Fibroblast of mammary gland (primary cell): ENCODE measurements at places on chromosomes 7 and 10.
A peak's percentile ranks its signal among the peaks of the same experiment; 100 is the strongest.

GRCh38 chr7:17512181-17512675, 213.8 kb downstream of the AHR start:
- DNase-seq = no peak

DNA sequence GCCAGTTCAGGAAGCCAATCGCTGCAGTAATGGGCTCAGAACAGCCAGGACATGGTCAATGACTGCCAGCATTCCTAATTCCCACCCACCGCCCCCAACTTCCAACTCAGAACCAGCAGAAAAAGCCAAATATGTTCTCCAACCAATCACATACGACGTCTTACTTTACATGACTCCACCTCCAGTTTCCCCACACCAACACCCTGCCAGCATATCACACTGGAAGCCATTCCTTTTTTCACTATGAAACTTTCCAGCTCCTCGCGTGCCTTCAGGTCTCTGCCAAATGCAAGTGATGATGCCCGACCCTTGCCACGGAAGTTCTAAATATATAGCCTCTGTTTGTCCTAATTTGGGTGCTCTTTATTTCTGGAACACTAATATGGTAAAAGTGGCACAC, 12.5 kb downstream of the NPS start:
- no peak for DNase-seq

GRCh38 chr7:1716263-1717094, 46.4 kb downstream of the ELFN1 start:
- peak; percentile 72 for DNase-seq

GRCh38 chr10:75195035-75195763, 15.4 kb upstream of the VDAC2 start:
- DNase-seq = peak; percentile 68

DNA sequence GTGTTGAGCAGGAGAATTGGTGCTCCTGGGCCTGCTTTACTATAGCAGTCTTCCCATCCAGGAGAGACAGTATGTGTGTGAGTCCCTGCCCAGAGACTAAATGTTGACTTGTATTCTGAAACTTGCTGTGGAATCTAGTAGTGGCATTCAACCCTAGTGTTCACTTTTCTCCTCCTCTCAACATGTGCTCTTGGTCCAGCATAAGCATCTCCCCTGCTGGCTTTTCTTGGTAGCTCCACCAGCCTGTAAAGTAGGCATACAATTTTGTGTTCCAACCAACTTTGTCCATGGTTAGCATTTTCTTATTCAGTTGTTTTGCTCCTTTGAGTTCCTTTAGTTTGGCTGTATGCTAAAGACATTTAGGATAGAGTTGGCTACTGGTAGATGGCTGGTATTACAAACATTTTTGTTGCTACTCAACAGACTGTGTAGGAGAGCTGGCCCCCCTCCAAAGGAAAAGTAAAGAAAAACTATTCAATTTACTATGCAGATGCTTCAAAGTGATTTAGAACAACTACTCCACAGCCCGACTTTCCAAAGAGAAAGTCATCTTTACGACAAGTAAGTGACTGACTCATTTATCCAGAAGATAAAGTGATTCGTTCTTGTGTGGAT, 46.0 kb downstream of the ASB4 start:
- peak; percentile 19 for DNase-seq

DNA sequence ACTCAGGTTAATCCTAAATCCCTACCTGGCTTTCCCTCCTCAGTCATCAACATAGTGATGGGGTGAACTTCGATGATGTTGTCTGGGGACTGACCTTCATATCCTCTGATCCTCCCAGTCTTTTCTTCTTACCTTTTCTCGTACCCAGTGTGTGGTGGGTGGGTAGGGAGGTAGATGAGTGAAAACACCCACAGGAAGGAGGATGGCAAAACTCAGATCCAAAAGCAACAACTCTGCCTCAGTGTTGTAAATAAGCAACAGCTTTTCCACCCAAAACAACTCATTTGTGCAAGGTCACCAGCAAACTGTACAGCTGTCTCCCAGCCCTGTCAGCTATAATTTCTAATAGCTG, 38.6 kb downstream of the VOPP1 start:
- DNase-seq = no peak

- peak; percentile 82 for DNase-seq
These were observed 2.7 kb upstream of the MUC17 start for GRCh38 chr7:101017064-101017777.

DNA sequence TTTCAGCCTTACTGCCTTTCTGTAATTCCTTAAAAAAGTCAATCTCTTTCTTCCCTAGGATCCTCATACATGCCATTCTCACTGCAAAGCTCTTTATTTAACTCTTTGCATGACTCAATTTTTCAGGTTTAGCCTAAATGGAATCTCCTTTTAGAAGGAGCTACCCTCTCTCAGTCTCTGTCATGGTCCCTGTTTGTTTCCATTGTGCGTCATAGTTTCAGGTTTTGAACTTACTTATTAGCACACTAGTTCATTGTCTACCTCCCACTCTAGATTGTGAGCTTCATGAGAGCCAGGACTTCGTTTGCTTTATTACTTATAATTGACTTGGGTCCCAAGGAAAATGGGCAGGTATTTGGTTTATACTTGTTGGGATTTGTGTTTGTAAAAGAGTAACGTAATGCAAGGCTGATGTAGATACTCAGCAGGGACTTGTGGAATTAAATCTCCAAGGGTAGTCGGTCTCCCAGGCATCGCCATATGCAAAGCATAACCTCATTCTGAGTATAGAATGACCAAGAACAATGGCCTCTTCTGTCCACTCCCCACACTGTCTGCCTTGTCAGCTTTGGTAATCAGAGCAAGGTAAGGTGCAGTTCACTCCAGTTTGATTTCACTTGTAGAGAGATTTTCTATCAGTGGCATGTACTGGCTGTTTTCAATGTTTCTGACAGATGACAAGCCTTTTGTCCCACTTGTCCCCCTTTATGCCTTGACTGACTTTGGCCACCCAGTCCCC, 252.0 kb downstream of the SORCS3 start:
- no peak for DNase-seq

DNA sequence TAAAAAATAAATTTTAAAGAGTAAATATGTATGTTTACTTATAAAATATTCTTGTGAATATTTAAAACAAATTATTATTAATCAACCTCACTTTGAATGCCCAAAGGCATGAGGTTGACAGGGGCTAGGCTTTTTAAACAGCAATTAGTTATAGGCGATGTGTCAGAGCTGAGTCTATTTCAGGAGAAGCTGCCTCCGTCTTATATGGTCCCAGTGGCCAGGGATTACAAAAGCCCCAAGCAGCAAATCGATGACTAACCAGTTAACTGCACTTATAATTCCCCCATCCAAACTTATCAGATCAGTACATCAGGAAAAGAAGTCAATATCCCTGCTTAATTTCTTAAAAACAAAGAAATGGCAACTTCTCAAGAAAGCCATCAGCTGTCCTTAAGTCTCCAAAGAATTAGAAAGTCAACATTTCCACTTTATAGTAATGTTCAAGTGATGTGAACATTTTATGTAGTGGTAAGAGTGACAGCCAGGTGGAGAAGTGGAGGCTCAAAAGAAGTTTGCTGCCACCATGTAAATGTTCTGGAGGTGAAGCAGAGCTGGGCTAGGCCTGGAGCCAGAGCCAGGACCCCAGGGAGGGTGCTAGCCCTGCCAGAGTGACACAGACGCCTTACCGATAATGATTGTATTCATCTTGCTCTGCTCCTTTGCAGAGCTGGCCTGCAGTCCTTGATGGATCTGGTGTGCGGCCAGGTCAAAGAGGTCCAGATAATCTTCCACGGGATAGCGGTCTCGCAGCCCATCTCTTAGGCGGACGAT, 51.5 kb downstream of the CHST15 start:
- peak; percentile 73 for DNase-seq

- DNase-seq = no peak
These were observed 24.0 kb downstream of the LRRC20 start for GRCh38 chr10:70358446-70358845.

DNA sequence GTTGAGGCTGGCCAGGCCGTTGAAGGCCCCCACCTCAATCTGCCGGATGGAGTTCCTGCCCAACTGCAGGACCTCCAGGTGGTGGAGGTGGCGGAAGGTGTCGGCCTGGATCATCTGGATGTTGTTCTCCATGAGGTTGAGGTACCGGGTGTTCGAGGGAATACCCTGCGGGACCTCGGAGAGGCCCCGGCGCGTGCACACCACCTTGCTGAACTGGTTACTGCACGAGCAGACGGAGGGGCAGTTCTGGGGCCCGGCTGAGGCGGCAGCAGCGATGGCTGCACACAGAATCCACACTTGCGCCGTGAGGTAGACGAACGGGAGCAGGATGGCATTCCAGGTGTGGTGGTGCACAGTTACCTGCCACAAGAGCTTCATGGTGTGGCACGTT, 979 bp downstream of the LRRC4 start:
- no peak for DNase-seq

- peak; percentile 59 for DNase-seq
These were observed 116.2 kb downstream of the AVL9 start for GRCh38 chr7:32611201-32612099.

DNA sequence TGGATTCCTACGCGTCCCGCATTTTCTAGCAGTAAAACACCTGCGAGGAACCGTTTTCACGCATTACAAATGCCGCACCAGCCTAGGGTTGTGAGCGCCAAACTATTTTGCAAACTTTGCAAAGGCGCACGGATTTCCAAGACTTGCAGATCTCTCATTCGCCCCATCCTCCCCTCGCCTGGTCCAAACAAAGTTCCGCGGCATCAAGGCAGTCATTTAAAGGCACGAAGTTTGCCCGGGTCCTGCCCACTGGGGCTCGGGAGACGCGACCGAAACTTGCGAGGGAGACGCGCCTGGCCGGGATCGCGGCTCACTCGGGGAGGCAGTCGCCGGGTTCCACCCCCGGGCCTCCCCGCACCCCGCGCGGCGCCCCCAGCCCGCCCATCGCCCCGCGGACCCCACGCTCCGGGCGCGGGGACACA, 613 bp downstream of the USP6NL start:
- peak; percentile 36 for DNase-seq

DNA sequence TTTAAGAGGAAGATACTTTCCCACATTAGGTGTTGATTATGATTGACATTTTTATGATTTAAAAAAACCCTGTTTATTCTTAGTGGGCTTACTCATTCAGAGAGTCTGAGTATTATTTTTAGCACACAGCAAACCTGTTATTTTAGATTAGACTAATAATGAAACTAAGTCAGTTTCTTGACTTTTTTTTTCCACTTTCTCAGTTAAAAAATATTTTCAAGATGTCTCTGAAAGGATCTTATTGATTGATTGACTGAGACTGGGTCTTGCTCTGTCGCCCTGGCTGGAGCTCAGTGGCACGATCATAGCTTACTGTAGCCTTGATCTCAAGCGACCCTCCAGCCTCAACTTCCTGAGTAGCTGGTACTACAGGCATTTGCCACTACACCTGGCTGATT, 20.4 kb upstream of the INPP5F start:
- DNase-seq = no peak

- no peak for DNase-seq
These were observed 702.1 kb downstream of the TNS3 start for GRCh38 chr7:46879783-46880182.

GRCh38 chr10:8554574-8554973, 500.1 kb downstream of the GATA3 start:
- no peak for DNase-seq

GRCh38 chr7:12269100-12269895, 58.2 kb downstream of the TMEM106B start:
- DNase-seq = no peak

GRCh38 chr7:143892527-143893300, 9.3 kb downstream of the TCAF1 start:
- peak; percentile 47 for DNase-seq

GRCh38 chr7:136728945-136729344, 139.5 kb upstream of the CHRM2 start:
- DNase-seq = no peak

- no peak for DNase-seq
These were observed 88.5 kb downstream of the CREM start for GRCh38 chr10:35215107-35215506.

DNA sequence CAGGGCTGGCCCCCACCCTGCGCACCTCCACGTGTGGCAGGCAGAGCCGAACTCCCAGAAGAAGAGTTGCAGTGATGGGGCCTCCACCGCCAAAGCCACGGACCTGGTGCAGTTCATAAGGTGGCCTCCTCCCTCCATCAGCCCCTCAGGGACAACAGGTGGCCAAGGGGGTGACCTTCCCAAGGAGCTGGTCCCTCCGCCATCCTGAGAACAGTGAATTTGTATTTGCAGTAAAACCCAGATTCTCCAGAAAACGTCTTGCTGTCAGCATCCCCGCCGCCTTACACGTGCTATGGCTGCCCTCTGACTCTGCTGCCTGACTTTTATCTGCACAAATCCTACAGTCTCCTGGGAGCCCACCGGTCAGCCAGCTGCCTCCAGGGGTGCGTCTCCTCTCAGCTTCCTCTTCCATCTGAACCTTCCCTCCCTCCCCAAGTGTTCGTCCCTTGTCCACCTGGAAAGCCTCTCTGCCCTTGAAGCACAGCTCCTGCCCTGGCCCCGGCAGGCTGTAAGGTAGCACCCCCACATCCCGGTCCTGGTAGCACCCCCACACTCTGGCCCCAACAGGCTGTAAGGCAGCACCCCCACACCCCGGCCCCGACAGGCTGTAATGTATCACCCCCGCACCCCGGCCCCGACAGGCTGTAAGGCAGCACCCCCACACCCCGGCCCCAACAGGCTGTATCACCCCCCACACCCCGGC, 311.8 kb downstream of the PTPRN2 start:
- no peak for DNase-seq

DNA sequence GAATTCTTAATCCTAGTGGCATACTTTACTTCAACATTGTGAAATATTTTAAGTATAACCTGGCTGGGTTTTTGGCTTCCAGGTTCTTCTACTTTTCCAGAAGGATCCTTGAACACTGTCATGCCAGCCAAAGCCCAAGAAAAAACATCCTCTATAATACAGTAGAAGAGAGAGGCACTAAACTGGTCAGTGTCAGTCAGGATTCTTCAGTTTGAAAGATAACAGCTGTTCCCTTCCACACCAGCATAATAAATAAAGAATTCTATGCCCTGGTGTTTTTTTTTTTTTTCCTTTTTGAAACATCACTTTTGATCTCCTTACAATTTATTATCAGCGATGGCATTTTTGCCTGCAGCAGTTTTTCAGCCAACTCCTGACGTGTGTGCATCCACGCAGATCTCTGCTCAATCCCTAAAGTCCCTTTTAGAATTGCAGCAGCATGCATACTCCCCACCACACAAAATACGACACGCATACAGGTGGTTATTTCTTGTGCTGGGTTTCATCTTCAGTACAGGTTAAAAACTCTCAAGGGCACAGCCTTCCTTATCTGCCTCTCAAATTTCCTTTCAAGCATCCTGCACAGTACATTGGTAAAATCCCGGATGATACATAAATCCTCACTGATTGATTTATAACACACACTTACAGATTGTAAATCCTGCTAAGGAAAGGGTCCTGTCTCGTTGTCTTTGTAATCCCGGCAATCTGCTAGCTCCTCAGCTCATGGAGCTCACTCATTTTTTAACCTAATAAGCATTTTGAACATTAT, 100.2 kb downstream of the TPK1 start:
- no peak for DNase-seq

- DNase-seq = no peak
These were observed 24.1 kb downstream of the GRIFIN start for GRCh38 chr7:2452074-2452507.

- DNase-seq = no peak
These were observed 107.7 kb downstream of the C10orf105 start for GRCh38 chr10:71611709-71612422.
